ENCODE measurements at places on chromosomes 11 and 22. TPM values are rescaled to one million over a fixed set of nuclear protein-coding genes. Genes with fewer than 3 reads are reported as not detected.

- peak; percentile 66 for DNase-seq
These were observed 1.7 kb downstream of the MALAT1 start for GRCh38 chr11:65500387-65501185.

DNA sequence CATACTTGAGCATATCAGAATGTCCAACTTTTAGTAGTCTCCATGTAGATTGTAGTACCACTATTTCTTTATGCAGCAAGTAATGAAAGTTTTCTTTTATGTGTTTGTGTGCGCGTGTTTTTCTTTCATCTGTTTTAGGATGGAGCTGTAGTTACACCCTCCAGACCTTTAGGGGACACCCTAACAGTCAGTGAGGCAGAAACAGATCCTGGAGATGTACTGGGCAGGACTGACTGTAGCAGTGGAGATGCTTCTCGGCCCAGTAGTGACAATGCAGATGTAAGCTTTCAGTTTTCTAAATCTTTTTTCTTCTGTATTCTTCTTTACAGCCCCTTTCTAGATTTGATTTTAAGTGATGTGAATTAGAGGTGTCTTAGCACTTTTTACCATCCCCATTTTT, 79.9 kb upstream of the GRIK4 start:
- no peak for DNase-seq

DNA sequence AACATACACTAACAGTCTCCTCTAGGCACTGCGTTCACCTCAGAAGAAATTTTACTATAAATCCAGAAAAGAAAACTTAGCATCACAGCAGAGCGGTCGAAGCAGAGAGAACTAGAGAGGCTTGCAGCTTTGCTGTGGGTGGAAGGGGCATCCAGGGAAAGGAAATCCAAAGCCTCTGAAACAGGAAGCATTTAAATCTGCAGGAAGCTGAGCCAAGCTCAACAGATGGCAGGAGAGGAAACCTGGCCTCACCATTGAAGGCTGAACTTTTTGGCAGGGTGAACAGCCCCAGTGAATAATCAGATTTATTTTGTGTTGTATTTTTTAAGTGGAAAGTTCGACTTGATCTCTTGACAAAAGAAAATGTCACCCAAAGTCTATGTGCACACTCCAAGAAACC, 858.1 kb downstream of the OPCML start:
- DNase-seq = no peak

- DNase-seq = no peak
These were observed 68.8 kb downstream of the PRDM11 start for GRCh38 chr11:45215098-45215865.

DNA sequence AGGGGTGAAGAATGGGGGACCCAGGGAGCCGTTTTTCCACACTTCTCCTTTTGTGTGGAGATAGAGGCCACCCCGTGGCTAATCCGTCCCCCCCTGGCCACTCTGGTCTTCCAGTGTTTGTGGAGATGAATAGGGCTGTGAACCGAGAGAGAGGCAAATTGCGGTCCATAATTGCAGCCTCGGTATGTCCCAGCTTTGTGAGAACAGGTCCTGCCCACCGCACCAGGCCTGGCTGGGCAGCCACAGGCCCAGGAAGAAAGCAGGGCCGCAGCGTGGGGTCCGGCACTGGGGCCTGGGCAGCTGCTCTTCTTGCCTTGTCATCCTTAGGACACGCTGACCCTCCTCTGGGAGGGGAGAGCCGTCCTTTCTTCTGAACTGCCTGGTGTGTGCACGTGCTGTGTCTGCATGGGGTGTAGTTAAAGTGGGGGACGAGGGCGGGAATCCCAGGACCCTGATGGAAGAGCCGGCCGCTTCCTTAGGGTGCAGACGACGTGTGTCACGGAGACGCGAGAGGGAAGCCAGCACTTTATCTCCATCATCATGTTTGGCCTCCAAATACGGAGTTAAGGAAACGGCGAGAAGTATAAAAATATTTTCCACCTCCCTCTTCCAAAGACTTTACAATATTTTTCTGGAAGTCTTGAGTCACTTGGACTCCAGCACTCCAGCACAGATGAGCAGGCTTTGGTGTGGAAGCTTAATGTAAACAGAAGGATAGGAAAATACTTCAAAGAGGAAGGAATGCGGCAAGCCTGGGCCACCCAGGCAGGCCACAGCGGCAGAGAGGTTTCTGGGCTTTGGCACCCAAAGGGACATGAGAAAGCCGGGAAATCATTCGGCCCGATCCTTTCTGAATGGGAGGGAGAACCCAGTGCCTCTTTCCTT, 1248.4 kb downstream of the BRD1 start:
- DNase-seq = no peak

DNA sequence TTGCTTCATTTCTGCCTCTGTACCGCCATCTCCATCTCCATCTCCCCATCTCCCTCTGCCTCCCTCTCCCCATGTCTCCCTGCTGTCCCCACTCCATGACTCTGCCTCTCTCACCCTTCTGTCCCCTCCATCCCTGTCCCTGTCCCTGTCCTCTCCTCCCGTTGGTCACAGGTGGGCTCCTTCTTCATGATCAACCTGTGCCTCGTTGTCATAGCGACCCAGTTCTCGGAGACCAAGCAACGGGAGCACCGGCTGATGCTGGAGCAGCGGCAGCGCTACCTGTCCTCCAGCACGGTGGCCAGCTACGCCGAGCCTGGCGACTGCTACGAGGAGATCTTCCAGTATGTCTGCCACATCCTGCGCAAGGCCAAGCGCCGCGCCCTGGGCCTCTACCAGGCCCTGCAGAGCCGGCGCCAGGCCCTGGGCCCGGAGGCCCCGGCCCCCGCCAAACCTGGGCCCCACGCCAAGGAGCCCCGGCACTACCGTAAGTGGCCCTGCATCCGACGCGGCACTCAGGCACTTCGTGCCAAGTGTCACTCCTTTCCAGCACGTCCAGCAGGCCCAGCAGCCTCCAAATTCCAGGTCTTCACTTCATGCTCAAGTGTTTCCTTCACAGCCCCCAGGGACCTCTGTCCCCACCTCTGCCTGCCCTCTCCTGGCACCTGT, 76.0 kb downstream of the CACNA1I start:
- no peak for DNase-seq

GRCh38 chr11:132977241-132977640, 555.1 kb downstream of the OPCML start:
- DNase-seq = no peak

DNA sequence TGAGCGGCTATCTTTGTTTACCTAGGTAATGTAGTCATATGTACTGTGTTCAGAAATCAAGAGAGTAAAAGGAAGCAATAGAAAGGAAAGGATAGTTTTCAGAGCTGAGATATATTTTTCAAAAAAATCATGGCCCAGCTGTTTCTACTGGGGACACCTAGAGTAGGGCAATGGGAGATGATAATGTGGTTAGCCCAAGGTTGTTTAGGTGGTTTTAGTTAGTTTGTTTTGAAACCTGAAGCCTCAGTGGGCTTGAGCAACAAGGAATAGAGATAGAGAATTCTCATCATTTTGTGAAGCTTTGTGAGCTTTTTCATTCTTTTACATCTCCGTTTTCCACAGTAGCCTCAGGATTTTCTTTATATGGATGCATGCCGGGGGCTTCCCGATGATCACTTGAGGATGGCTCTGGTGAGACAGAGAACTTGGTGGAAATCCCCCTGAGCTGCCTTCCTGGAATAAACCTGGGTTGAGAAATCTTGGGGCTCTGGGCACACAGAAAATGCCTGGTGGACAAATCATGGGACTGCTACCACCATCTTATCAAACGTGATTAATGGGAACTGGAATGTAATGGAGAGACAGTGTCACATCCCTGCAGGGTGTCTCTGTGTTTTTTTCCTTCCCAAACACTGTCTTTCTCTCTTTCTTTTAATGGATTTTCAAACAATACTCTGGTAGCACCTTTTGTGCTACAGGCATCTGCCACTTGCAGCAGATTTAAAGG, 49.0 kb downstream of the ARHGAP42 start:
- no peak for DNase-seq

- DNase-seq = peak; percentile 77
These were observed at the start of gene PKNOX2 for GRCh38 chr11:125164422-125165110. TSS of gene PKNOX2 (plus strand) at chr11:125164751. CDS start at chr11:125351306, 186,555 bp downstream.

- no peak for DNase-seq
These were observed 238.5 kb downstream of the METTL15 start for GRCh38 chr11:28346721-28347120.

DNA sequence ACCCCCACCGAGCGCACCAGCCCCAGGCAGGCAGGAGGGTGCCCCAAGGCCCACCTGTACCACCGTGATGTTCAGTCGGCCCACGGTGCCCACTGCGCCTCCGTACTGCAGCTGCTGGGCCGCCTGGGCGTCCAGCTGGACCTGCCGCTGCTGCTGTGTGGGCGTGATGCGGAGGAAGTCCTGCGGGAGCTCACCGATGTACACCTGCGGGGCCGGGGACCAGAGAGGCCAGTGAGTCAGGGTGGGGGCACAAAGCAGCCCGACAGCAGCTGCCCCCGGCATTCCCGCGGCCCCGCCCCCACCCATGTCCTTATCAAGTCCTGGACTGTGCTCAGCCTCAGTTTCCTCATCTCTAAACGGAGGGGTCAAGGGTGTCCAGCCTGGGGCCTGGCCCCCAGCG, 13.8 kb downstream of the TOLLIP start:
- no peak for DNase-seq

- no peak for DNase-seq
These were observed 352.8 kb downstream of the BUD13 start for GRCh38 chr11:116420030-116420429.

DNA sequence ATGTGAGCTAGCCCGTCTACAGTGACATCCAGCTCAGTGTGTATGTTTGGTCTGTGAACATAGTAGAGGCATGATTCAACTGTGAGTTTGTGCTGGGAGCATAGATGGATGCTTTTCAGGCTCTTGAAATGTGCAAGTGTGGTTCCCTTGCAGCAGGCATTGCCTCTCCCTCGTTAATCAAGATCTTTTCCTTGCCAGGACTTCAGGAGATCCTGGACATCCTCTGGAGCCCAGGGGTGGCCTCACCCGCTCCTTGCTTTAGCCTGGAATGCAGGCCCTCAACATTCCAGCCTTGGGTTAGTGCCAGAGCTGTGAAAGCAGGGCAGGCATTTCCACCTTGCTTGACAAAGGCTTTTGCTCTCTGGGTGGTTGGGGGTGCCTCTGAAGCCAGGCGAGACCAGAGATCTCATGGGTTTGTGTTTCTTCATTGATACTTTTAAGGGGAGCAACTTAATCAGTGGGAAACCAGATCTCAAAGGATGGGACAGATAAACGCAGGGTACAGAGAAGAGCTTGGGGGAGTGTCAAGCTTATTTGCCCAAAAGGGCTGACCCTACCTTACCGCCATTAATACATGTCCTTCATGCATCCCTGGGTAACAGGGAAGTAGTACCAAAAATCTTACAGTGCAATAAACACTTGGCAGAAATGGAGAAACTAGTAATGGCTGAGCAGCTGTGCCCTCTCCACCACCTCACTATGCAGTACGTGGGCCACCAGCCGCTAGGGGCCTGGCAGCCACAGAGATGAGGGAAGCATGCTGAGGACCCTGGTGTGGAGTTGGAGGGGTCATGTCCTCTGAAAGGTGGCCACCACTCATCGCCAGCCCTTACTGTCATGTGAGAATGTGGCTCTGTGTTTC, 72.1 kb downstream of the PTPRJ start:
- peak; percentile 65 for DNase-seq

DNA sequence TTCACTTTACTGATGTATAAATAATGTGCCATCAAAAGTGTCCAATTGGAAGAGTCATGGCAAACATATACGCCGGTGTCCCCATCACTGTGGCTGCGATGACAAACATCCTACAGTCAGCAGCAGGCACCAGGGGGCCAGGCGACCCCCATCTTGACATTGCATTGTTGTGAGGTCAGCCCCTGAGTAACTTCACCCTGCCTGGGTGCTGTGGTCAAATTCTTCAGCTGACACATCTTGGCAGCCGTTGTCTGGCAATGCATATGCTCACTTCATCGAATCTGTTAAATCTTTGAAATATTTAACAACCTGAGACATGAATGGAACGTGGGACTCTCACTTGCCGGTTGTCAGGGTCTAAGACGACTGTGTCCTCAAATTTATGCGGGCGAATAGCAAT, 430.9 kb downstream of the BRD1 start:
- no peak for DNase-seq

DNA sequence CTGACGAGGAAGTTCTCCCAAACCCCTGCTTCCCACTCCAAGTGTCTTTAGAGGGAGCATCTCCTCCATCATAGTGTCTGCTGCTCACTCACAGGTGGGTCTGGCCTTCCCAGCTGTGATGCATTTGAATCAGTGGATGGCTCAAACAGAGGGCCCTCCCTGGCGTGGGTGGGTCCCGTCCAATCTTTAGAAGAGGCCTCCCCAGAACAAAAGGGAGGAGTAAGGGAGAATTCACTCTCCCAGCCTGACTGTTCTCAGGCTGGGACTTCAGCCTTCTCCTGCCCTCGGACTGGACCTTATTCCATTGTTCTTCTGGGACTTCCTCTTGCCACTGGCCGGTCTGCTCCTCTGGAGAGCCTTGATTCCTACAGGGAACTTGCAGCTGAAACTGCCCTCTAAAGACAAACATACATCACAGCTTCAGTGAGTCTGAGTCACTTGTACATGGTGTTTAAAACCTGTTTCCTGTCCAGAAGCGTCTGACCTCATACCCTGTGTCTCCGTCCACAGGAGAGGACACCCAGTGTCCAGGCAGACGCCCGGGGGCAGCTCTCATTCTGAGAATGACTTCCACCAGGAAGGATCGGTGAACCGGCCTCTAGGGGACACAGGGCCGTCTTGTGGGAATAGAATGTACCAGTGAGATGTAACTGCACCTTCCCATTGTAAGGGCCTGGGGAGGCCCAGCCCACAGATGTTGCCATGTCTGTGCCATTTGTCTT, 234.7 kb downstream of the BRD1 start:
- DNase-seq = no peak

- no peak for DNase-seq
These were observed 33.4 kb downstream of the BCR start for GRCh38 chr22:23213581-23214334.

DNA sequence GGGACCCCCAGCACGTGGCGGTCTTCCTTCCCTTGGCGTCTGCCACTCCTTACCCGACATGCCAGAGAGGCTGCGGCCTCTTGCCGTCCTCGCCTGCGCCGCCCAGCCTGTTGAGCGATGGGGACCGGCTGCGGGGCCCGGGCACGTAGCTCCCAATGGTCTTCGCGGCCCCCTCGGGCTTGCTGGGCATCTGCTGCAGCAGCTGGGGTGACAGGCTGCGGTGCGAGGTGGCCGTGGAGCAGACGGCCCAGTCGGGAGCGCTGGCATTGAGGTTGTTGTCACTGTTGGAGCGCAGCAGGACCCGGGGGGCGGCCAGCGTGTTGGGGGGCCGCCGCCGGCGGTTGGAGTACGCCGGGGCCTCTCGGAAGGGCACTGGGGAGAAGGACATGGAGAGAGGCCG, 422.0 kb downstream of the CTTN start:
- DNase-seq = no peak

IRAG1 gene
- polyA plus RNA-seq = 2.3 TPM

CYB5R3 gene
- 53.6 TPM for polyA plus RNA-seq

DCDC1 gene
- 0.57 TPM for polyA plus RNA-seq

RRM1 gene
- 3.3 TPM for polyA plus RNA-seq

TMEM126A gene
- 27.8 TPM for polyA plus RNA-seq

HEPHL1 gene
- polyA plus RNA-seq = not detected

MYH9 gene
- polyA plus RNA-seq = 152 TPM

GANAB gene
- 93.1 TPM for polyA plus RNA-seq

MRGPRE gene
- polyA plus RNA-seq = 0.23 TPM

MADD gene
- 22.0 TPM for polyA plus RNA-seq

All from pancreas (tissue), 10 donors.